Stimulated activated CD4-positive, alpha-beta T cell treated with anti-CD3 and anti-CD28 coated beads, Interleukin-15, amount 100 ng/mL, for 1 hour (primary cell): ENCODE measurements at places on chromosomes 4 and X.
A peak's percentile ranks its signal among the peaks of the same experiment; 100 is the strongest.

GRCh38 chr4:147103403-147103946, 157.8 kb upstream of the TTC29 start:
- DNase-seq = no peak

DNA sequence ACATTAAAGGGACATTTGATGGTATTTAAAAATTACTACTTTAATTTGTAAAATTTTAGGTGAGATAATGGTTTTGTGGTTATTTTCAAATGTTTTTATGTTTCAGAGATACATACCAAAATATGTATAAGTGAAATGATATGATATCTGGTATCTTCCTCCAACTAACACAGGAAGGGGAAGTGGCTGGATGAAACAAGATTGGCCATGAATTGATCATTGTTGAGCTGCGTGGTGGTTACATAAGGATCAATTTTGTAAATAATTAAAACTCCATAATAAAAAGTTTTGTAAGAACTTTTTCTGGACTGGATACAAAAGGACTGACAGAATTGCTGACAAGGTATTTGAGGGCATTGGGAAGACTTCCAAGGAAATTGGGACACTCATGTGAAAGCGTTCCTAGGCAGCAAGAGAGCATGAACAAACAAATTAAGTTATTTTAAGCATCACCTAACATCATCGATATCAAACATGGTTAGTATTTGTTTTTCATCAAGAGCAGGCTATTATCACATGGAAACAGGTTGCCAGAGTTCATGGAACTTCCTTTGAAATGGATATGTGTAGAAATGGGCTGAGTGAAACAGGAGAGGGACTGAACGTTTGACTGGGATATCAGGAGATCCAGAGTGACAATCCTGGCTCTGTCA, 4.4 kb upstream of the PGM2 start:
- DNase-seq = no peak

DNA sequence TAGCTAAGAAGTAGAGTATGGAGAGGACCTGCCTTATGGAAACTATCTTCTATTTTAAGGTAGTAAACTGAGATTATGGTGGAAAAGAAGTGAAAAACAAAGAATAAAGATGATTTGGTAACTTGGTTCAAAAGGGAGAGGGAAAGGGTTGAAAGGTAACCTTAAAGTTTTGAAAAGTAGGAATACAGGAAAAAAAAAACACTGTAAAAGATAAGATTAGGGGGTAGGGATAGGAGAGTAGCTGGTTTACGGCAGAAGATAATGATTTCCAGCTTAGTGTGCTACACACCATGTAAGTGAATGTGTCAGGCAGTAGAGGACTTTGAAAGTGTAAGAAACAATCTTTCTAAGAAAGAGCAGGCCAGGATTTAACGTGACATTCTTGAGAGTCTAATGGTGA, 35.3 kb downstream of the FAM13A start:
- no peak for DNase-seq

DNA sequence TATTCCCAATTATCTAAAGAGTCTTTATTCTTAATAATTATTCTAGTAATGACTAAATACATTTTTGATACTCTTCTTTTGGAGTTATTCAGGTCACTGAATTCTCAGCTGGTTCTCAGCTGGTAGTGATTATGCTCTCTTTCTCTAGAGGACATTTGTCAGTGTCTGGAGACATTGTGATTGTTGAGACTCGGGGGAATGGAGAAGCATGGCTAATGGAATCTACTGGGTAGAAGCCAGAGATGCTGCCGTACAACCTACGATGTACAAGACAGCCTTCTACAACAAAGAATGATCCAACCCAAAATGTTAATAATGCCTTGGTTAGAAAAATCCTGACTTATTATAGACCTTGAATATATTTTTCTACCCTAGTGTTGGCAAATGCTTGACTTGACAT, 149.2 kb upstream of the ANKRD50 start:
- DNase-seq = no peak

DNA sequence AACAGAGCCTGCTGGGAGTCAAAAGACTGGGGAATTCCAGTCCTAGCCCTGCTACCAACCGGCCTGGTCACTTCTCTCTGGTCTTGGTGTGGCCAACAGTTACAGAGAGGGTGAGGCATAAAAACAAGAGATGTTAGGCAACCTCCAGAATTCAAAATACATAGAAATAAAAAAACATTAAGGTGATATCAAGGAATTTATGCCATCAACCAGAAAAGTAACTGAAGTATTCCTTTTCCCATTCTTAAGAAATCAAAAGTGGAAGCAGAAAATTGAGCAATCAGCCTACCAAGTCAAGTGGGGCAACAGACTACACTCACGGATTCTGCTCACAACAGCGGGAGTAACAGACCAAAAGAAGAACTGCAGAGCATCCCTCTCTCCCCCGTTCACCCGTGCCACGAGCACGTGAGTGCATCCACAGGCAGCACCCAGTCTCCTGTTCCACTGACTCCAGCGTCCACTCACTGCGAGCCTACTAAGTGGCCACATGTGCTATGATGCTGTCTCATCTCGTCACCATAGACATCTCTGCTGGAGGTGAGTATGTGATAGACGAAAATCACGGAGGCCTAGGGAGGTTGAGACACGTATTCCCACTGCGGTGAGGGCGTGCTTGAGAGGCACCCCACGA, 29.3 kb downstream of the AFAP1 start:
- DNase-seq = no peak

DNA sequence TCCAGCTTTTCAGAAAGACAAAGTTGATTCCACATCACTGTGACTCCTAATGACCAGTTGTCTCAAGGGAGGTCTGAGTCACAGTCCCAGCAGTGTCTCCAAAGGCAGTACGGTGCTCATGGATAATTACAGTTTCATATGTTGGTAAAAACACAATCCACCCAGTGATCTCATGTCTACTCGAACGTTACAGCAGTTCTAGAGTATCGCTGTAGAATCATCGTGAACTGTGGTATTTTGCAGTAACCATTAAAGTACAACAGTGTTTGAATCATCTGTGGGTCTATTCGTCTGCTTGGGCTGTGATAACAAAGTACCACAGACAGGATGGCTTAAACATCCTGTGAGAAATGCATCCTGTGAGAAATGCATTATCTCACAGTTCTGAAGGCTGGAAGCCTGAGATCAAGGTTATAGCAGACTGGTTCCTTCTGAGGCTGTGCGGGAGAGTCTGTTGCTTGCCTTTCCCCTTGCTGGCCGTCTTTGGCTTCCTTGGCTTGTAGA, 121.1 kb upstream of the SORBS2 start:
- no peak for DNase-seq

GRCh38 chr4:145487631-145488030, 6.0 kb downstream of the SMAD1 start:
- no peak for DNase-seq

GRCh38 chr4:156609421-156609820, 362.2 kb downstream of the PDGFC start:
- no peak for DNase-seq

DNA sequence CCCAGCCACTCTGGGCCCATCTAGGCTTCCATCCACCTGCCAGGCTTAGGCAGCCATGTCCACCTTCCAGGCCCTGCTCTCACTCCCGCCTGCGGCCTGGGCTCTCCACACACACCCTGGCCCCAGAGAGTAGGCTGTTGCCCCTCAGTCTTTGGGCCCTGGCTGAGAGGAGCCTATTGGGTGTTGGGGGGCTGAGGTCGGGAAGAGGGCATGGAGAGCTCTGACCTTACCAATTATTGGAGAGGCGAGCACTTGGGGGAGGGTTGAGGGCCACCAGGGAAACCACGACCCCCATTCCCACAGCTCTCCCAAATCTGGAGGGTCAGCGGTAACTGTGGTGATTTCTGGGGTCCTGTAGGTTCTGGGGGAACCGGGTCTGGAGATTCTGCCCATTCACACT, 38.2 kb downstream of the HTRA3 start:
- DNase-seq = no peak

DNA sequence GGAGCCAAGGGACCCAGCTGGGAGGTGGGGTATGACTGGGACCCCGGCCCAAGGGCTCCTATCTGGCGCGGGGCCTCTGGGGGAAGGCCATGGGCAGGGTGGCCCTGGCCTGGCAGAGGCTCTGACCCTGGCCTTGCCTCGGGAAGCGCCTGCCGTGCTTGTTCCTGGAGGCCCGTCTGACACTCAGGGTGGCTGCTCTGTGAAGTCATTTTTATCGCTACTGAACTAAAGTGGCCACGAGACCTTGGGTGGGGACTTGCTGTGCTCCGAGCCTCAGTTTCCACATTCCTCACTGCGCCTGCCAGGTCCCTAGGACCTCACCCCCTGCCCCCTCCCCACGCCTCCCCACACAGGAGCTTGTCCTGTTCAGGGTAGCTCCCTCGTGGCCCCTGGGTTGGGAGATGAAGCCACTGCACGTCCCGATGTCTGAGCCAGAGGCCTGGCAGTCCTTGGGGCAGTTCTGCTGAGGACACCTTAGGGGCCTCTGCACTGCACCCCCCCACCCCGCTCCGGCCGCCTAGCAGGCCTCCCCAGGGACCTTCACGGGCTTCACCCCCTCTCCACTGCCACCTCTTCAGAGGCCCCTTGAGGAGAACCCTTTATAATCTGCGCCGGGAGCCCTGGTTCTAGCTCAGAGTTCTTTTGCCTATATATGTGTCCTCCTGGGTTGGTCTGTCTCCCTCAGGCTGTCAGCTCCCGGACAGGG, 639 bp upstream of the SORCS2 start:
- no peak for DNase-seq

DNA sequence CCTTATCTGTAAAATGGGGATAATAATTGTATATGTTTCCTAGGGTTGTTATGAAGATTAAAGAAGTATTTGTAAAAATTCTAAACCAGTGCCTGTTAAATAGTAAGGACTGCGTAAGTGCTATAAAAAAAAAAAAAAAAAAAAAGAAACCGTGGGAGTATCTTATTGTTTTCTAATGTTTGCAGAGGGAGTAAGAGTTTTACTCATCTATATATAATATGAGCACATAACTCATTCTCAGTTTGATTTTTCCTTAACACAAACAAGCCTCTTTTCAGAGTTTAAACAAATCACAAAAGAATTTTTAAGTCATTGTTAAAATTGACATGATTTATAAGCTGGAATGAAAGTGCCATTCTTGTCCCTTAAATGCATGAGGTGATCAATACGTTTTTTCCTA, 104.9 kb downstream of the AMELX start:
- no peak for DNase-seq

- no peak for DNase-seq
Observed at GRCh38 chr4:183326853-183327252, 4.6 kb upstream of the CLDN24 start.

- DNase-seq = no peak
Observed at GRCh38 chrX:115233497-115234455, at the start of gene LRCH2. LRCH2 (minus strand) TSS chrX:115234096; CDS start chrX:115234041, 55 bp downstream.

- DNase-seq = no peak
Observed at GRCh38 chr4:112808001-112808400, 171.1 kb downstream of the LARP7 start.

DNA sequence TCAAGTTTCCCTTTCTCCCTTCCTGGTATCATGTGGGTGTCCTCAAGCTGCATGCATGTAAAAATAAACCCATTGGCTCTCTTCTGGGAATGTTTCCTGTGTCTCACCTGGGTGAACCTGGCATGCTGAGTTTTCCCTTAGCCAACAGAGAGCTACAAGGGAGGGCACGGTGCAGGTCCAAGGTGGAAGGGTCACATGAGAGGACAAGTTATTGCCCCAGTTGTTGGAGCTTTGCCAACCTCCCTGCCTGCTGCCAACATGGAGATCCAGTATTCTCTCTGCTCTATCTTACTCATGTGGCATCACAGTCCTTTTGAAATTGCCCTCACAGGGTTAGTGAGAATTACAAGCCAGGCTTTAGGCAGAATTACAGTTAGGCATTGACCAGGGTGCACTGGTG, 196.1 kb upstream of the GYPA start:
- DNase-seq = no peak

- no peak for DNase-seq
Observed at GRCh38 chrX:9462456-9462855, 2.4 kb upstream of the TBL1X start.

GRCh38 chr4:104129243-104129642, 365.5 kb downstream of the CXXC4 start:
- no peak for DNase-seq

DNA sequence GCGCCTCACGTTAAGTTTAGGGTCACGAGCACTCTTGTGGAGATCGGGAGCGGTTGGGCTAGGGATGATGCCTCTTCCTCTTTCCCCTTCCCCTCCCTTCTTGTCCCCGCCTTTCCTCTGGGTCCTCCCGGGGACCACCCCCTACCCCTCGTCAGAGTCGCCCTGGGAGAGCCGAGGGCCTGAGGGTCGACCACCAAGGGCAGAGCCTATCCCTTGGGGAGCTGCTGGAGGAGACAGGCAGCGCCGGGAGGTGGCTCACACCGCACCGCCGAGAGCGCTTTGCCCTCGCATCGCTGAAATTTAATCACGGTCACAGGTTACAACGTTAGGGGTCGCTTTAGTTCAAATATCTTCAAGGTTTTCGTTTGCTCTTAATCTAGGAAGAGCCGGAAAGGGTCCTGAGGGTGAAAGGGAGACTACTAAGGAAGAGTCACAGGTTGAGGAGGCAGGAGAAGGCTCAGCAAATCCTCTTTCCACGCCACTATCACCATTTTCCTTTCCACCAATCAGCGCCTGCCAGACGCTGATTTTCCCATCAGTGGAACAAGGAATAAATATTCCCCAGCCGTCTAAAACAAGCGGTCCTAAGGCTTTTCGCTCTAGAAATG, 528 bp upstream of the SNCA start:
- peak; percentile 10 for DNase-seq

- no peak for DNase-seq
Observed at GRCh38 chr4:88697141-88697540, 488 bp downstream of the NAP1L5 start.

GRCh38 chr4:121822796-121823504, 733 bp downstream of the CCNA2 start:
- no peak for DNase-seq

GRCh38 chr4:40648131-40648530, 18.5 kb upstream of the RBM47 start:
- DNase-seq = no peak

GRCh38 chrX:29661290-29661689, 554.1 kb upstream of the MAGEB2 start:
- no peak for DNase-seq

GRCh38 chr4:140156529-140157171, 2.7 kb upstream of the MAML3 start:
- DNase-seq = no peak

- DNase-seq = no peak
Observed at GRCh38 chr4:118112117-118113046, 78.1 kb downstream of the NDST3 start.

DNA sequence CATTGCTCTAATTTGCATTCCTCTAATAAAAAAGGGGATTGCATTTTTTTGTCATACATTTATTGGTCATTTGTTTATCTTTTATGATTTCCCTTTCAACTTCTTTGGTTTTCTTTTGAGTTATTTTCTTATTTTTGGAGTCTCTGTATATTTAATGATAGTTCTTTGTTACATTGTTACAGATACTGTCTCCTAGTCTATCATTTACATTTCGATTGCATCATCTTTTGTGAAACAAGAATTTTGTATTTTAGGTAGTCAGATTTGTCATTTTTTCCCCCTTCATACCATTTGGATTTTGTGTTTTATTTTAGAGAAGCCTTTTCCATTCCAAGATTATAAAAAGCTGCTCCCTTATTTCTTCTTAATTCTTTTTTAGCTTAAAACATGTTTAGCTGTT, 37.1 kb downstream of the SNX25 start:
- DNase-seq = no peak
